ENCODE measurements at places on chromosomes 6 and 20. TPM values are rescaled to one million over a fixed set of nuclear protein-coding genes. Genes with fewer than 3 reads are reported as not detected.

DNA sequence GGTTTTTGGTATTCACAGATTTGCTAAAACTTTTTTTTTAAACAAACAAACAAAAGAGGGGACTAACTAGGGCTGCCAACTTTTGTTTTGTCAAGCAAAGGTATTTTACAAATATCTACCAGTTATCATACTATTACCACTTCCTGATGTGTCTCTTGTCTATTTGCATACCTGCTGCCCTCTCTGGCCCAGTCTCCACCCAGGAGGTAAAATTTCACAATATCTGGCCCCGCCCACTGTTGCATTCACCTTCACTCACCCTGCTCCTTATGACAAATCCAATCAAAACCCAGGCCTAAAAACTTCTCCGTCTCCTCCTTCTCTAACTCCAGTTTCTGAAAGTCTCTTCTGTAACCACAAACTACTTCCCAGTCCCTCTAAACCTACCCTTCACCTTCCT, 82.2 kb downstream of the TRERF1 start:
- peak; percentile 33 for DNase-seq

Gene AKAP12
- total RNA-seq = 1.4 TPM

Gene DLL1
- total RNA-seq = 2.2 TPM

Gene ZNF334
- total RNA-seq = 1.7 TPM

DNA sequence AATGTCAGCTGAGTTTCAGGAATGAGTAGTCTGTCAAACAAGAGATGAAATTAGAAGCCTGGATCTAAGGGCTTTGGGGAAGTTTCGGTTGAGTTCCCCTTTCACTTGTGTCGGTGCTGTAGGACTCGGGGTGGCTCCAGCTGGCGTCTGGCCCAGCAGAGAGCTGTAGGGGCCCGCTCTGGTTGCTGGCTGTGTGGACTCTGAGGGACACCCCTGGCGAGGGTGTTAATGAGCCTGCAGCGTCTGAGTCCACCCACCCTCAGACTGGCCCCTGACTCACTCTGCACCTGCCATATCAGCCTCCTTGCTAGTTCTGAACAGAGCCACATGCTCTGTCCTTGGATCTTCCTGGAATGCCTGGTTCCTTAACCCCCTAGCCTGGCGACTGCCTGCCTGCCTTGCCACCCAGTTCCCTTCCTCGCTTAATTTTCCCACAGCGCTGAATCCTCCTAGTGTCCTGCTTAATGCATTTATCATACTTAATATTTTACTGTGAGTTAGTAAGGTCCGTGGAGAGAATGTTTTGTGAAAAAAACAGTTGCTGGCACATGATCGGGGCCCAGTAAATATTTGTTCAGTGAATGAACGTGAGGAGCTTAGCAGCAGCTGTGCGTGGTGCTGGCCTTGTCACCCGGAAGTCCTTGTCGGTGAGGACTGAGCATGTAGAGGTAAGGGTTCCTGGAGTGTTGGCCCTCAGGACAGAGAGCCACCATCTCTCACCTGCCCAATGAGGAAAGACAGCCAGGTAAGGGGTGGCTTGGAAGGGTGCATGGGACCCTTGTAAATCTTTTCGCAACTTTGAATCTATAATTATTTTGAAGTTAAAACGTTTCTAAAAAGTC, 1.6 kb downstream of the DNAJC5 start:
- DNase-seq = peak; percentile 75

Gene CNR1
- not detected for total RNA-seq

Gene OR12D3
- not detected for total RNA-seq

GRCh38 chr6:13256266-13257001, 71.9 kb downstream of the TBC1D7 start:
- DNase-seq = no peak

- DNase-seq = no peak
Observed at GRCh38 chr6:124961777-124962638, at the start of gene RNF217. Gene RNF217 (plus strand): TSS chr6:124962437. CDS start chr6:124962545, 108 bp downstream.

- no peak for DNase-seq
Observed at GRCh38 chr6:149884617-149885016, 13.3 kb downstream of the RAET1E start.

Gene BPIFB2
- not detected for total RNA-seq

DNA sequence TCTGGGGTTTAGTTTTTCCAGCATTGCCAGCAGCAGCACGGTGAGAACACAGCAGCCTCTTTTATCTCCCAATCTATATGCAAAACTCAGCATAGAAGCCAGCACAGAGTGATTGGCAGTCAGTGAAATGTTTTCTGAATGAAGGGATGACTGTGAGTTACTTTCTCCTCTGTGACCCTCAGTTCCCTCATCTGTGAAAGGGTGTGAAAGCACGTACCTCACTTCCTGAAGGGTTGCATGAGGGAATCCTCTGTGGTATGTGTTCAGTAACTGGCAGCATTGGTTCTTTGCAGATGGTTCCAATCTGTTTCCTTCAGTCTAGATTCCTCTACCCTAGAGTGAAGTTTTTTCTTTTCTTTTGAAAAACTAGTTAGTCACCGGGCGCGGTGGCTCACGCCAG, 40.0 kb downstream of the EFCAB8 start:
- no peak for DNase-seq

- peak; percentile 32 for DNase-seq
Observed at GRCh38 chr20:57310821-57311514, 18.6 kb upstream of the SPO11 start.

DNA sequence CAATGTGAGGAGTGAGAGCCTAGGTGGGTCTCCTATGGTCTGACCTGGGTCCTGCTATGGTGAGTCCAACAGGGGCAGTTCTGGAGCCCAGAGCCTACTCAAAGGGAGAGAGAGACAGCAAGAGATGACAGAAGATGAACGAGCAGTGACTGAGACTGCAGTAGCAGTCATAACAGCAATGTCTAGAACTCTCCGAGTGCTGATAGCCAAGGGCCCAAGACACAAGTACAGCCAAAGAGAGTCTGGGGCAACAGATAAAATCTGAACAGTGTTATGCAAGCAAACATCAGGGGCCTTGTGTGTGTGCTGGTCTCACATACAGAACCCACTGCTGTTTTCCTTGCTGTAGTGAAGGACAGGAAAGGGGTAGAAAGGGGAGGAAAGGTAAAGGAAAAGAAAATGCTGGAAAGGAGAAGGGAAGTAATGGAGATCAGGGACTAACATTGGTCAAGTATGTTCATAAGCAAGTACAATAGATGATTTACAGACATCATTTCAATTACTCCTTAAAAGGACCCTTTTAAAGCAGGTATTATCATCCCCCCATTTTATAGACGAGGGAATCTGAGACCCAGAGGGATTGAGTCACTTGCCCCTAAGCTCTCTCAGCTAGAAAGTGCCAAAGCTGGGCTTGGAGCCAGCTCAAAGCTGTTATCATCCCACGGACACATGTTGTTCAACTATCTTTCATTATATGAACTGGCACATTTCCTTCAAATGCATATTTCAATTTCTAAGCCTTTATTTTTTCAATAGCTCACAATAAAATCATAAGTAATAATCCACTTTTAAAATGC, 182.3 kb upstream of the RAB32 start:
- no peak for DNase-seq

- no peak for DNase-seq
Observed at GRCh38 chr20:58847463-58847862, 3.2 kb downstream of the GNAS-AS1 start.

DNA sequence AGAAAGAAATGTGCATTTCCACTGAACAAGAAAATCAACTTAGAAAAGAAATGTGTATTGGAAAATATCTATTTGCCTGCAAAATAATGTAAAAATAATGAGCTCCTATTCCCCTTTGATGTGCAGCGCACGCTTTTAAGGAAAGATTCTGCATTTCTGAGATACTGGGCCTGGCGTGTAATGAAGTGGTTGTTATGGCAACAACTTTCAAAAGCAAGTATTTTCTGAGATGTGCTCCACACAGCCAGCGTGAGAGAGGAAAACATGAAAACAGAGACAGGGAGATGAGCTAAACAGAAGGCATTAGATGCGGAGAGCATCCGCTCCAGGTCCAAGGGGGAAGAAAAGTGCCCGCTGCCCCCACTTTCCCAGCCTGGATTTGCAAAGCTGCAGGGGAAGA, 39.1 kb upstream of the GTSF1L start:
- DNase-seq = no peak

Gene OOEP
- total RNA-seq = not detected

GRCh38 chr6:169885831-169886230, 134.4 kb downstream of the ERMARD start:
- DNase-seq = no peak

DNA sequence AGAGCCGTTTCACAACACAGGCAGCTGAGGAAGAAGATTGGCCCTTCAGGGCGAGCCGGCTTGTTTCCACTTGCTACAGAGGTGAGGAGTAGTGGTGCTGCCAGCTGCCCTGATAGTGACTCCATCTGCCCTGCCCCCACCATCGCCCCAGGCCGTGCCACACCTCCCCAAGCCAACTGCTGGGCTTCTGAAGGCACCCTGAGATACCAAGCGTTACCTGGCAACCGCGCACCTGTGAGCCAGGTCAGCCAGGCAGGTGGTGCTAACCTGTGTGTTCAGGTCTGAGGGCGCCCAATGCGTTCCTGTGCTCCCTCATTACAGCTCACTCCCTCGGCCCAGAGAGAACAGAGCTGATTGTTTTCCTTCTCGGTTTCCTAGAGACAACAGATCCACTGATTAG, 299.1 kb upstream of the ID4 start:
- peak; percentile 63 for DNase-seq

Gene KCNG1
- total RNA-seq = not detected

Gene HLA-G
- total RNA-seq = 0.56 TPM

DNA sequence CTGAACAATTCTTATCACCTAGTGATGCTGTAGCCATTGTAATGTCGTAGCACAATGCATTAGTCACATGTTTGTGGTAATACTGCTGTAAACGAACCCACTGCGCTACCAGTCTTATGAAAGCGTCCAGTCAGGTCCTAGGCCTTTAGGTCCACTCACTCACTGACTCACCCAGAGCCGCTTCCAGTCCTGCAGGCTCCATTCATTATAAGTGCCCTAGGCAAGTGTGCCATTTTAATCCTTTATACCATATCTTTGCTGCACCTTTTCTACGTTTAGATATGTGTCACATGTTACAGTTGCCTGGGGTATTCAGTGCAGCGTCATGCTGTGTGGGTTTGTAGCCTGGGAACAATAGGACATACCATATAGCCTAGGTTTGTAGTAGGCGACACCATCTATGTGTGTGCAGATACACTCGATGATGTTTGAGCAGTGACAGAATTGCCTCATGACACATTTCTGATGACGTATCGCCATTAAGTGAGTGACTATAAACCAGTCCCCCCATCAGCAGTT, 15.4 kb downstream of the IGF2R start:
- DNase-seq = no peak

Gene ANGPT4
- total RNA-seq = not detected

Gene SEMG1
- total RNA-seq = not detected

DNA sequence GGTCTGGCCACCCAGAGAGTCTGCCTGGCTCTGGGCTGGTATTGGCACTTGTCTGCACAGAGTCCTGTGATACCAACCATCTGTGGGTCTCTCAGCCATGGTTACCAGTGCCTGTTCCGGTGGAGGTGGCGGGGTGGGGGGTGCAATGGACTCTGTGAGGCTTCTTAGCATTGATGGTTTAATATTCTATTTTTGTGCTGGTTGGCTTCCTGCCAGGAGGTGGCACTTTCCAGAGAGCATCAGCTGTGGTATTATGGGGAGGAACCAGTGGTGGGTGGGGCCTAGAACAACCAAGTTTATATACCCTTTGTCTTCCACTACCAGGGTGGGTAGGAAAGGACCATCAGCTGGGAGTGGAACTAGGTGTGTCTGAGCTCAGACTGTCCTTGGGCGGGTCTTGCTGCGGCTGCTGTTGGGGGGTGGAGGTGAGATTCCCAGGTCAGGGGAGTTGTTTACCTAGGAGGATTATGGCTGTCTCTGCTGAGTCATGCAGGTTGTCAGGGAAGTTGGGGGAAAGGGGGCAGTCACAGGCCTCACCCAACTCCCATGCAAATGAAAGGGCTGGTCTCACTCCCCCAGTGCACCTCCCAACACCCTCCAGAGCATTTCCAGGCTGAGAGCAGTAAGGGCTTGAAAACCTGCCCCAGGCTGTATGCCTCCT, 117.5 kb downstream of the FLRT3 start:
- peak; percentile 82 for DNase-seq

DNA sequence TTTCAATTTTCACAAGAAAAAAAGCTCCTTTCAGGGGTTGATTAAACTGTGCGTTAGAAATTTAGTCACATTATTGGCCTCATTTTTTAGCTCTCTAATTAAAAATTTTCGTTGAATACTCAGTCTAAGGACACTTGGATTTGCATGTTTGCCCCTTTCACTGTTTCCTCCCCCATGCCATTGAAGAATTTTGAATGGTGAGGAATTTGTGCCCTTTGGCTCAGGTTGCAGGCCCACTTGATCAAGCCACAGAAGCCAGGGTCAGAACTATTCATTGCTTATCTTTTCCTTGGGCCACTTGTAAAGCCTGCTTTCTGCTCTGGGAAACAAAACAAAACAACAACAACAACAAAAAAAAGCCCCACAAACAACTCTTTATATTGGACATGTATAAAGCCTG, 12.2 kb downstream of the LIN28B start:
- no peak for DNase-seq

- no peak for DNase-seq
Observed at GRCh38 chr20:50499938-50500337, 10.2 kb upstream of the PTPN1 start.

DNA sequence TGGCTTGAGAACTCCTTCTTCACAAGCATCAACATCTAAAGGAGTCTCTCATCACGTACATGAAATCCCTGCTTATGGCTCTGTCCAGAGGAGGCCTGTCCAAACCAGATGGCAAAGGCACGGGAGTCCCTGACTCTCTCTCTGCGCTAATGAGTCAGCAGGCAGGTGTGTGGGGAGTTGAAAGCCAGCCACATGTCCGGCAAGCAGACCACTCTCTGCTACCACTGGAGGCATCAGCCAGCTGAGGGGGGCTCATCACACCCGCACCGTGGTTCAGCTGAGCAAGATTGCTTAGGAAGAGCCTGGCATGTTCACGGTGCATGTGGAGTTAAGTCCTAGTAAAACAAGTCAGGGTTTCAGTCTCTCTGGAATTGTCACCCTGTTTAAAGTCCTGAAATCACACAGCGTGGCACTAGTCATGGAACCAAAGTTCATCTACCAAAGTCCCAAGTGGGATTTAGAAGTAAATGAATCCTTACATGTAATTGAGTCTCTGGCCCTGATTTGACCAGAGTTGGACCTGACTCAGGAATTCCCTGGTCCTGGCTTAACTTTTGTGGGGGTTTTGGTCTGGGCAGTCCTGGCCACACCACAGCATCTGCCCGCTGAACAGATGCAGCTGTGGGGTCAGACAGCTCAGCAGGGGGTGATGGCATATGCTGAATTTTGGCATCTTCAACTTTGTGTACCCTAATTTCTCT, 155.2 kb upstream of the RIN2 start:
- DNase-seq = no peak

Gene PBOV1
- not detected for total RNA-seq

DNA sequence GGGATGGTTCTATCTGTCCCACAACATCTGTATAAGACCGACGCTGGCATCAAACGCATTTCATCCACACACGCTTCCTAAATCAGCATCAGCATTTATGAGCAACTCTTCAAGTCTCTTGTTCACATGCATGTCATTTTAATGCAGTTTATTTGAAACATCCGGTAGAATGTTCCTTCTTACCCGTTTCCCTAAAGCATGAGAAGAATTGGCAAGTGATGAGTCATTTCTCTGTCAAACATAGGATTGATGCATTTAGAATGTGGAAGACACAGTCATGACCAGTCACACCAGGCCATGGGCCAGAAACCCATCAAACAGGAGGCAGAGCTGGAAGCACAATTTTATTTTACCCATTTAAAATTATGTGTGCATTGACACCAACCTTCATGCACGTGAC, 122.8 kb downstream of the UST start:
- no peak for DNase-seq

All from HT-29 (cell line).